ENCODE measurements at places on chromosomes 12 and 14. TPM values are rescaled to one million over a fixed set of nuclear protein-coding genes. Genes with fewer than 3 reads are reported as not detected.

METAP2 gene
- 69.7 TPM for total RNA-seq

KIAA0586 gene
- total RNA-seq: 24.1 TPM

ACOT4 gene
- total RNA-seq: 0.59 TPM

SLC22A17 gene
- 54.9 TPM for total RNA-seq

PTPRR gene
- 0.30 TPM for total RNA-seq

C14orf93 gene
- 7.8 TPM for total RNA-seq

Data from smooth muscle cell of the umbilical artery (primary cell).